ENCODE measurements at places on chromosomes 7 and 10.

GRCh38 chr10:97882142-97883091, 32.8 kb downstream of the GOLGA7B start:
- peak; percentile 77 for DNase-seq

DNA sequence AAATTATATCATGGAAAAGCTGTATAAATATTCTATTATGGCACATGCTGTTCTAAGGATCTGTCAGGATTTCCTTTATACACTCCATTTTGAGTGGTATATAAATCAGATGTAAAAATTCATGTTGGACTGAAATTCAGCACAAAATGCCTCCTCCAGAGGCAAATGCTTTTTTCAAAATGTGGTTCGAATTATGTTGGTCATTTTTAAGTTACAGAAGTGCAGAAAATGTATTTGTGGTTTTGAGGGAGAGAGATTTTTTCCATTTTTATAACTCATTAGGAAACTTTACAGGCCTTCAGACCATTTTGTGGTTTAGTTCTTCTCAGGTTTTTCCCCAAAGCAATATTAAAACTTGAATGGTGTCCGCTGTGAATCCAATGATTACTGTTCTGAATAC, 2.9 kb downstream of the PPP1R3A start:
- DNase-seq, result no peak

GRCh38 chr10:19845503-19846368, 29.5 kb downstream of the PLXDC2 start:
- no peak for DNase-seq

- no peak for DNase-seq
Observed at GRCh38 chr7:87628780-87629569, 777 bp downstream of the RUNDC3B start.

DNA sequence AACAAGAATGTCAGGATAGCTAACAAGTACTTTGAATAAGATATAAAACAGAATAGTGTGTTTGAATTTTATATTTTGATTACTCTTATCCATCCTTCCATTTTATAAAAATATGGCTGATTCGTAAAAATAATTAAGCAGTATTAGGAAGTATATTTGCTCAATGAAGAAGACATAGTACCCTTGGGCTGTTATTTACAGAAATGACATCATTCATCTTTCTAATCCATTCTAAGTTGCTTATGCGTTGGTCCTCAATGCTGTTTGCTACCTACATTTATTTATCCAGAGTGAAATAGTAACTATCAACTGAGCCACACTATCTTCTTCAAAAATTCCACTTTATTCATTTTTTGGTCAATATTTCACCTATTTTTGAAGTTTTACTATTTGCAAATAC, 2.1 kb upstream of the ZNF804B start:
- no peak for DNase-seq

DNA sequence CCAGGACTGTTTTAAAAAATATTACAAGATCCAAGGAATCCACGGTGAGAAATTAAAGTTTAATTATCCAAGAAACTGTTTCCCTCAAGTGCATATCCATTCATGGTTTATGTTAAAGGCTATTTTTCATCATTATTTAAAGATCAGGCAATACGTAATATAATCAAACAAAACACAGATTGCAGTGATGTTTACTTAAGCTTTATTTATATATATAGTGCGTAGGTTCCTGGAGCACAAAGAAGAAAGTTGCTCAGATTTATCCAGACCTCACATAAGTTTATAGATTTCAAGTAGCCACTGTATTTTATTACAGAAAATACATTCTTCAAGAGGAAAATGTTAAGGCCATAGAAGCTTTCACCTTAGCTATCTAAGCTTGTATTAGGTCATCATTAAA, 210.0 kb upstream of the KLF14 start:
- no peak for DNase-seq

GRCh38 chr7:36965625-36966024, 241.3 kb upstream of the AOAH start:
- no peak for DNase-seq

DNA sequence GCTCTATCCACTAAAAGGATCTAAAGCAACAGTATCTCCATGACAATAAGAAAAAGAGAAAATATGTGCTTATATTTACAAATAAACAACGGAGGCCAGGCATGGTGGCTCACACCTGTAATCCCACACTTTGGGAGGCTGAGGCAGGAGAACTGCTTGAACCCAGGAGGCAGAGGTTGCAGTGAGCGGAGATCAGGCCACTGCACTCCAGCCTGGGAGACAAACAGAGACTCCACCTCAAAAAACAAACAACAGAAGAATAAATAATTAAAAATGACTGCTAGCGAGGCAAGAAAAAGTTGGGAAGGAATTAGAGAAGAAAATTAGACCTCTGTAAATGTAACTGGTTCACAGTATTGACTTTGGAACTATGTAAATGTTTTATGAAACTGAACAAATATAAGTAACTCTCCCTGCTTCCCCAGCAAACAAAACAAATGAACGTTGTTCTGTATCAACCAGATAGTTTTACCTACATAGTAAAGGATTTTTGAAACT, 17.1 kb downstream of the TRIM24 start:
- no peak for DNase-seq

GRCh38 chr10:82136103-82136502, 261.1 kb downstream of the NRG3 start:
- no peak for DNase-seq

DNA sequence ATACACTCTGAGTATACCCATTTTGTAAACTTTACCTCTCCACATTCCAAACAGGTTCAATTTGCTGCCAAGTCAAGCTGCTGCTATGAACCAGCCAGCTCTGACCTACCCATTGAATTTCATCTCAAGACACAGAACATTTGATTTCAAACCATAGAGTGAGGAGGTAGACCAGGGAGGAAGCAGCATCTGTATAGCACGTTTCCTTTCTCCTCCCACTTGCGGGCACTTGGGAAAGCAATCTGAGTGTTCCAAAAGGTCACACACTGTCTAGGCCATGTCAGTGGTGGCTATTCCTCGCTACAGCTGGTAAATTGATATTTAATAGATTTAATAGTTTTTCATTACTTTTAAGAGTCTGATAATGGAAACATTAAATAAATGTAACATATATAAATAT, 147.8 kb upstream of the EEPD1 start:
- no peak for DNase-seq

- no peak for DNase-seq
Observed at GRCh38 chr10:21726601-21727225, 192.7 kb downstream of the MLLT10 start.

- DNase-seq, result no peak
Observed at GRCh38 chr7:1516586-1517251, 12.5 kb upstream of the INTS1 start.

- DNase-seq, result no peak
Observed at GRCh38 chr7:22427104-22427503, 70.2 kb upstream of the RAPGEF5 start.

All from suppressor macrophage treated with lipopolysaccharide for 1 hour (primary cell).